Amygdala (tissue), 56 donors: ENCODE measurements at places on chromosomes 13 and 19.

DNA sequence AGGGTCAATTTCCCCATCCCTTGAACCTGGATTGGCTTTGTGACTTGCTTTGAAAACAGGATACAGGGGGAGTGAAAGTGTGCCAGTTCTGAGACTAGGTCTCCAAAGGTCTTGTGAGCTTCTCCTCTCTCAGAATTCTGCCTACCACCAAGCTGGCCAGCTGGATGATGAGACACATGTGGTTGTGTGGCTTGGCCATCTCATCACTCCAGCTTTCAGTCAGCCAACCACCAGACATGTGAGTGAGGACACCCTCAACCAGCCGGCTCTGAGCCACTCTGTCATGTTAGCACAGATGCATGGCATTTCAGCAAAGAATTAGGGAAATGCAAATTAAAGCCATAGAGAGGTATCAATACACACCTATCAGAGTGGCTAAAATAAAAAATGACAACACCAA, 29.5 kb downstream of the ENOX1 start:
- DNase-seq = no peak

GRCh38 chr13:49792550-49793324, at the start of gene KPNA3:
Gene KPNA3 (minus strand): TSS chr13:49792682. CDS start chr13:49792506, 176 bp downstream.
- DNase-seq = peak; percentile 97

DNA sequence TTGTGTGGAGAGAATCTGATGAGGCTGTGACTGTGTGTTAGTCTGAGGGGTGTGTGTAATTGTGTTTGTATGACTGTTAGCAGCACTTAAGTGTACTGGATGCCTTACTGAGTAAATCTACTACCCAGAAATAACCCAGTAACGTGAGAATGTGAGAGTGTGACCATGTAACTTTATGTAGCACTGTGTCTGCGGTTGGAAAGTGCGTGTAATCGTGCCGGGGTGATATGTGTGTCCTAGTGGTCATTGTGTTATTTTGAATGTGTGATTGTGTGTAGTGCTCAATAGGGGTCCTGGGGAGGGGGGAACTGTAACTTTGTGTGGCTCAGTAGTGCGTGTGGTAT, 550 bp downstream of the ZNF383 start:
- DNase-seq = no peak

DNA sequence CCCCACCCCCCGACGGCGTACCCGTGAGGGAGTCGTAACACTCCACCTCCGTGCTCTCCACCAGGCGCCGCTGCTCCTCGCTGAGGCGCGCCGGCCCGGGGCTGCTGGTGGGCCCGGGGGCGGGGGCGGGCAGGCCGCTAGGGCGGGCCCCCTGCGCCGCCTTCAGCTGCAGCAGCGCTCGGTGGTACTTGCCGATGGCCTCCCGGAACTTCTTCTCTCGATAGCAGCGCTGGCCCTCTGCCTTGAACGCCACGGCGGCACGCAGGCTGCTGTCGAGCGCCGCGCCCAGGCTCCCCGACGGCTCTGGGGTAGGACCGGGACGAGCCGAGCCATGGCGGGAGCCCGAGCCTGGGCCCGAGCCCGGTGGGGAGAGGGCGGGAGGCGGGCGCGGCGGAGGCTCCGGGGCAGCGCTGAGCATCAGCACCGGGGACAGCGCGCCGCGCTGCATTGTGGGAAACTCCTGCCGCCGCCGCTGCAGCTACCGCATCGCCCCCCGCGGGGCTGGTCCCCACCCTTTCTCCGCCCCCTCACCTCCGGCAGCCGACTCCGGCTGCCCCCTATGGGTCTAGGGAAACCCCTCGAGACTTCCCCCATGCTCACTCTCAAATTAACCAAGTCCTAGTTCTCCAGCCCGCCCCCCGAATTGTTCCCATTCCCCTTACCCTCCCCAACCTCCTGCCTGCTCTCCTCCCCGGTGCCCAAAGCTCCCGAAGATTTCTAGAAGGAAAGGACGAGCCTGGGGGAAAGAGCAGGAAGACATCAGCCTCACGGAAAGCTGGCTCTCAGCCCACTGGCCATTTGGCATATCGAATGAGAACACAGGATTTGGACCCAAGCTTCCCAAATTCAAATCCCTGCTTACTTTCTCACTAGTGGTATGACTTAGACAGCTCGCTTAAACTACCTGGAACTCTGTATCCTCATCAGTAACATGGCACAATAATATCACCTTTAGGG, at the start of gene TTC9B:
TSS of gene TTC9B (minus strand) at position 451 of the 957 bp plus-strand sequence. CDS start at position 448, 3 bp downstream.
- DNase-seq = no peak

DNA sequence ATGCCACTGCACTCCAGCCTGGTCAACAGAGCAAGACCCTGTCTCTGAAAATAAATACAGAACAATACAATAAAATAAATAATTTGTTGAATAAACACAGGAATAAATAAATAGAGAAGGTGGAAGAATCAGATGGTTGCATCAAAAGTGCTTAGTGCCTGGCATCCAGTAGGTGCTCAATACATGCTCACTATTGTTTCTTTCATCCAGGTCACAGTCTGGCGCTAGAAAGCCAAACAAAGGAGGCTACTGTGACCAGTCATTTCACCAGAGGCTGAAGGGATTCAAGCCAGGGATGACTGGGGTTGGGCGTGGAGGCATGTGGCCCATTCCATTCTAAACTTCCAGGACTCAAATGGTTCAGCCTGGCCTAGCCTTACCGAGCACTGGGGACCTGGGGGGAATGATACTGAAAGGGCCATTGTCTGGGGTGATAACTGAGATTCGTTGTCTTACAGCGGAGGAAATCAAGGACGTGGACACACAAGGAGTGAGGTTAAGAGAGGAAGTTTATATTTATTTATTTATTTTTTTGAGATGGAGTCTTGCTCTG, 3.6 kb upstream of the NDUFB7 start:
- no peak for DNase-seq

DNA sequence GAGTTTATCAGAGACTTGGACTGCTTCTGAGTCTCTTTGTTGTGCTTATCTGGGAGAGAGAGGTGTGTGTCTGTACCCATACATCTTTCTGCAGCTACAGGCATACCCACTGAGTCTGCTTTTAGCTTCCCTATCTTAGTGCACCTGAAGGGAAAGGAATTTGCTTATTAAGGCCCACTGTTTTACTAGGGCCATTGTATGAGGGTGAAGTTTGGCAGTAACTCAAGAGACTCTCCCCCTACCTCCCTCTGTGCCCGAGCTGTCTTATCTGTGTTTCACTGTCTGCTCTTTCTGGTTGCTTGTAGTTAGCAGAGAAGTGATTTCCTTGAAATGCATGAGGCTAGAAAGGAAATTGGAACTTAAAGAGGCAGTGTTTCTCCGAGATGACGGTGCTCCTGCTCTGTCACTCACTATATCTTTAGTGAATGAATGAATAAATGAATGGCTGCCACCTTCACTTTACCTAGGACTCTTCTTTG, 678 bp upstream of the CD33 start:
- no peak for DNase-seq
